DND-41 (cell line): ENCODE measurements at places on chromosomes 2 and 18.

DNA sequence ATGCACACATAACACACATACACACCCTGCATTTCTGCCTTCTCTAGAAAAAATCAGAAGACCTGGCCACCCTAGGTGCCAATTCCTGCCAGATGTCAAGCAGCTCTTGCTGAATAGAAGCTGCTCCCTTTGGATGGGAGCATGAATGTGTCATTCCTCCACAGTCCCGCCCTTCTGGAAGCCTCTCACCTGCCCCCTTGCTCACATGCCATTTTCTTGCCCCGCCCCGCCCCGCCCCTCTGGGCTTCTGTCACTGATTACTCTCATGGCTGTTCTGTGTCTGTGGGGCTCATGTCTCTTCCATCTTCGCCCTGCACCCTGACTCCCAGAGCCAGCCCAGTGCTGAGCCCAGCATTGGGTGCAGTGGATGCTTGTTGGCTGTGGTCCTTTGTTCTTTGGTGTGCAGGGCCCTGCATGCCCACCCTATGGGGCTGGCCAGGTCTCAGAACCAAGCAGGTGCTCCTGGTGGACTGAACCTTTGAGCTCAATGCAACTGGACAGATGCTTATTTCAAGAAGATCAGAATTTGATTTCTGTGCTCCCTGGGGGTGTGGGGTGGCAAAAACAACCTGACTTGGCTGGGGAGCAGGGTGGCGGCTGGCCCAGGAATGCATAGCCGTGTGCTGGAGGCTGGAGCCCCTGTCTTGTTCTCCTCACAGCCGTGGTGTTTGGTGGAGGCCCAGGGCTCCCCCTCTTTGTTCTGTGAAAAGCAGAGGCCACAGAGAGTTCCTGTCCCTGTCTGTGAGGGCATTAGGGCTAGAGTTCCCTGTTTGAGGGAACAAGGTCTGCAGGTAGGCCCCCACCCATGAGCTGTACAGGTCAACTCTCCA, 140.6 kb upstream of the GLI2 start:
- no peaks in the 10 kb centered on the region for H3K36me3 ChIP-seq
- no peak overlapping the region for H3K4me3 ChIP-seq
- no peaks in the 10 kb centered on the region for H3K27me3 ChIP-seq

GRCh38 chr2:176169711-176170110, 12.6 kb downstream of the HOXD3 start:
- H3K4me3 ChIP-seq, result no peak overlapping the region
- DNase-seq, result no peak
- H3K36me3 ChIP-seq, result no peaks in the 10 kb centered on the region
- peaks cover 12% of the 10 kb centered on the region for H3K27me3 ChIP-seq
- no peak overlapping the region for H3K27ac ChIP-seq

GRCh38 chr2:11683476-11683875, 13.5 kb upstream of the NTSR2 start:
- no peaks in the 10 kb centered on the region for H3K27me3 ChIP-seq
- no peak for DNase-seq
- no peak overlapping the region for H3K27ac ChIP-seq
- no peak overlapping the region for H3K4me3 ChIP-seq

GRCh38 chr2:68094111-68094510, 31.3 kb upstream of the C1D start:
- H3K27me3 ChIP-seq, result peaks cover 28% of the 10 kb centered on the region
- peaks cover 10% of the 10 kb centered on the region for H3K4me1 ChIP-seq
- no peak overlapping the region for H3K4me3 ChIP-seq
- H3K27ac ChIP-seq, result no peak overlapping the region
- H3K36me3 ChIP-seq, result no peaks in the 10 kb centered on the region

- H3K4me3 ChIP-seq, result no peak overlapping the region
Observed at GRCh38 chr2:102059151-102059550, 67.4 kb downstream of the IL1R2 start.

DNA sequence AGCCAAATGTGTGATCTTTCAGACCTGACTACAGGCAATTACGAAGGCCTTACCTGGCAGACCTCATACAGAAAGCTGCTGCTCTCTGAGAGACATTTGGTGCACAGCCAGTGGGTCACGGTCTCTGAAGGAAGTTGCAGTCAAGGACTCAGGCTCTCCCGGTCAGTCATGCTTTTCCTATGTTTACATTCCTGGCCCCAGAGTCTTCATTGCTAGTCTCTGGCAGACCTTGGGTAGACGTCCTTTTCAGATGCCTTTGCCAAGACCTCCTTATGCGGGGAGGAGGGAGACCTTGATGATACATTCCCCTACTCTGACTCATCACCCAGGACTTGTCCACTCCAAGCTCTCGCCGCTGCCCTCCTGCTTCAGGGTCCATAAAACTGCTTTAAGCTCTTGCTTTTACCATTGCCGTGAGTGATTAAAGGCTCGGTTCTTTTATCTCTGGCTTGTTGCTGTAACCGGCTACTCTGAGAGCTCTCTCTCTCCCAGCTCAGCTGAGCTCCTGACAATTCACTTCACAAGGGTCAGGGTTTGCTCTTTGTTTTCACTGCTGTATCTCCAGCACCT, 62.0 kb upstream of the SLC35F5 start:
- no peaks in the 10 kb centered on the region for H3K4me1 ChIP-seq
- no peaks in the 10 kb centered on the region for H3K36me3 ChIP-seq
- no peak for DNase-seq
- H3K4me3 ChIP-seq, result no peak overlapping the region
- no peaks in the 10 kb centered on the region for H3K27me3 ChIP-seq

DNA sequence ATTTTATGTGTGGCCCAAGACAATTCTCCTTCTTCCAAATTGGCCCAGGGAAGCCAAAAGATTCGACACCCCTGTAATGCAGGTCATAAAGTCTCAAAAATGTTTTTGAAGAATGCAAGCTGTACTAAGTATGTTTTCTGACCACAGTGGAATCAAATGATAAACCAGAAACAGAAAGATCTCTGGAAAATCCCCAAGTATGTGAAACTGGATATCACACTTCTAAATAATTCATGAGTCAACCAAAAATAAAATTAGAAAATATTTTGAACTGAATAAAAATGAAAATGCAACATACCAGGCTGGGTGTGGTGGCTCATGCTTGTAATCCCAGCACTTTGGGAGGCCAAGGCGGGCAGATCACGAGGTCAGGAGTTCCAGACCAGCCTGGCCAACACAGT, 34.1 kb upstream of the UBE2F start:
- H3K27ac ChIP-seq, result no peak overlapping the region
- no peaks in the 10 kb centered on the region for H3K4me1 ChIP-seq
- no peaks in the 10 kb centered on the region for H3K36me3 ChIP-seq
- H3K4me3 ChIP-seq, result no peak overlapping the region
- DNase-seq, result no peak
- no peaks in the 10 kb centered on the region for H3K27me3 ChIP-seq

DNA sequence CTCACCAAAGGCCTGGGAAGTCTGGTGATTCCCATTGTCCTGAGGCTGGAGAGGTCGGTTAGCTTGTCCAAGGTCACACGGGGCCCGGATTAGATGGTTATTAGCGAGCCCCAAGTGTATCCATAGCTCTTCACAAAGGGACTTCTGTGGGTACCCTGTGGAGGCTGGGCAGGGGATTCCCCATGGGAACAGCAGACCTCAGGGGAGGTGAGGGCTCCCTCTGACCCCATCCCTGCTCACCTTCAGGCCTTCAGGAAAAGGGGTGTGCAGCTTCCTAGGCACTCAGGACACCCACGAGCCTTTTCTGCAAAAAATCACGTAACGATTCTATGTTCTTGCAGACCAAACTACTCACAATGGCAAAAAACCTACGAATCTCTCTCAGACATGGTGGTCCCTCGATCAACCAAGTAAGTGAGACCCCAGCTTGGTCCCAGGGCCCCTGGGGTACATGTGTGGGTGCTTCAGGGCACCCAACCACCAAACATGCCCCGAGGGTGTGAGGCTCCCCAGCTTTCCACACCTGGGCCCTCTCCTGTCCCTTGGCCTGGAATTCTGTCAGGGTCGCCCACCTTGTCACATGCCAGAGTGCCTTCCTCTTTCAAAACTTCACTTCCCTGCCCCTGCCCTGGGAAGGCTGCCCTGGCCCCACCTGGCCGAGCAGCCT, 40.3 kb downstream of the PDIA6 start:
- H3K27me3 ChIP-seq, result no peaks in the 10 kb centered on the region
- no peaks in the 10 kb centered on the region for H3K4me1 ChIP-seq
- no peak for DNase-seq
- no peaks in the 10 kb centered on the region for H3K36me3 ChIP-seq

DNA sequence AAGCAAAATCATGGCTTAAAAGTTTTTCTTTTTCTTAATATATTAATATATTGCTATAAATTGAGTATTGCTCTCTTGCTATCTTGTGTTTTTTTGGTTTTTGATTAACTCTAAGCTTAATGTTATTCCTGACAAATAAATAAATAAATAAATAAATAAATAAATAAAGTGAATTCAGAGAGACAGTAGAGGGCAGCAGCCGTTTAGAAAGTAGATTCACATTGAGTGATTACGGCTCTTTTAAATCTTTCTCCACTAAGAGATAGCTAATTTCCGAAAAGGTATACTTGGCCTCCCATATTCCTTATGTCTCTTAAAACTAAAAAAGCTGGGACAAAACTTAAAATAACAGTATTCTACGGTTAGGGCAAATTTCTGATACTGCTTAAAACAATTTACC, 34.3 kb downstream of the MSH2 start:
- H3K36me3 ChIP-seq, result peaks cover 67% of the 10 kb centered on the region
- H3K4me3 ChIP-seq, result no peak overlapping the region

DNA sequence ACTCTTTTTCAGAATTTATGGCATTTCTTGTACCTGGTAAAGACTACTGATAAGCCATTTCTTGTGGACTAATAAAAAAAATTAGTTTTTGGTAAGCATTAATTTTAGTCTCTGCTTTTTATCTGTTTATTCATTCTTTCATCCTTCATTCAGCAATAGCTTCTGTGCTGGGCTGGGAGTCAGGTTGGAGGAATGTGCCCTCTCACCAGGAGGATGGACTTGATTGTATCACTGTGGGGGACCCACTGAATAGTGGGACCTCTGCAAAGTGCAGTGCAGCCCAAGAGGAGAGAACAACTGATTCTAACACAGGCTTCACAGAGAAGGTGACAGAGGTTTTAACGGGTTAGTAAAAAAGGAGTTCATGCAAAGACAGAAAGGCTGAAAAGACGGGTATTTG, 39.1 kb downstream of the CDC42EP3 start:
- H3K4me1 ChIP-seq, result no peaks in the 10 kb centered on the region
- H3K27me3 ChIP-seq, result no peaks in the 10 kb centered on the region
- H3K4me3 ChIP-seq, result no peak overlapping the region

GRCh38 chr2:98314251-98314650, 32.0 kb upstream of the CNGA3 start:
- no peaks in the 10 kb centered on the region for H3K4me1 ChIP-seq
- no peak overlapping the region for H3K27ac ChIP-seq
- no peak for DNase-seq
- no peak overlapping the region for H3K4me3 ChIP-seq

DNA sequence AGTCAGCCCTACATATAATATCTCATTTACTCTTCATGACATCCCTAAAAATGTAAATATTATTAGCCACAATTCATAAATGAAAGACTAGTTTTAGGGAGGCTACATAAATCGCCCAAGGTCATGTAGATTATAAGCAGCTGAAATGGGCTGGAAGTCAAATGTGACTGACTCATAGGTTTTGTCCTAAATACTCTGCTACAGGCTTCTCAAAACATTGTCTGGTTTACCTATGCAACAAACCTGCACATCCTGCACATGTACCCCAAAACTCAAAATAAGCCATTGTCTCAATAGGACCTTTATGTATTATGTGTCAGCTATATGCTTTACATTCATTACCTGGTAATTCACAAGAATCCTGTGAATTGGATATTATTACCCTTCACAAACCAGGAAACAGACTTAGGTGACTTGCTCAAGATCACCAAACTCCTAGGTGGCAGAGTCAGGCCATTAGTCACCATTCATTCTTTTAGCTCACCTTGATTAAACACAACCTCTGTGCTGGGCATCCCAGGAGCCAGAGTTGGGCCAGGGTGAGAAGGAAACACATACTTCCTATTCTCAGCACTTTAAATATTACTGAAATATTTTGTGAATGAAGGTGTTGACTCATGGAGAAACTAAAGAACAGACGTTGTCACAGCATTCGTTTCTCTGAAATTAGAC, 69.4 kb upstream of the CPO start:
- no peak overlapping the region for H3K4me3 ChIP-seq
- no peaks in the 10 kb centered on the region for H3K27me3 ChIP-seq
- H3K4me1 ChIP-seq, result no peaks in the 10 kb centered on the region

GRCh38 chr18:34741401-34741800, 31.3 kb downstream of the DTNA start:
- no peak for DNase-seq
- no peaks in the 10 kb centered on the region for H3K36me3 ChIP-seq
- H3K27ac ChIP-seq, result no peak overlapping the region
- H3K27me3 ChIP-seq, result peaks cover 2% of the 10 kb centered on the region
- no peaks in the 10 kb centered on the region for H3K4me1 ChIP-seq

DNA sequence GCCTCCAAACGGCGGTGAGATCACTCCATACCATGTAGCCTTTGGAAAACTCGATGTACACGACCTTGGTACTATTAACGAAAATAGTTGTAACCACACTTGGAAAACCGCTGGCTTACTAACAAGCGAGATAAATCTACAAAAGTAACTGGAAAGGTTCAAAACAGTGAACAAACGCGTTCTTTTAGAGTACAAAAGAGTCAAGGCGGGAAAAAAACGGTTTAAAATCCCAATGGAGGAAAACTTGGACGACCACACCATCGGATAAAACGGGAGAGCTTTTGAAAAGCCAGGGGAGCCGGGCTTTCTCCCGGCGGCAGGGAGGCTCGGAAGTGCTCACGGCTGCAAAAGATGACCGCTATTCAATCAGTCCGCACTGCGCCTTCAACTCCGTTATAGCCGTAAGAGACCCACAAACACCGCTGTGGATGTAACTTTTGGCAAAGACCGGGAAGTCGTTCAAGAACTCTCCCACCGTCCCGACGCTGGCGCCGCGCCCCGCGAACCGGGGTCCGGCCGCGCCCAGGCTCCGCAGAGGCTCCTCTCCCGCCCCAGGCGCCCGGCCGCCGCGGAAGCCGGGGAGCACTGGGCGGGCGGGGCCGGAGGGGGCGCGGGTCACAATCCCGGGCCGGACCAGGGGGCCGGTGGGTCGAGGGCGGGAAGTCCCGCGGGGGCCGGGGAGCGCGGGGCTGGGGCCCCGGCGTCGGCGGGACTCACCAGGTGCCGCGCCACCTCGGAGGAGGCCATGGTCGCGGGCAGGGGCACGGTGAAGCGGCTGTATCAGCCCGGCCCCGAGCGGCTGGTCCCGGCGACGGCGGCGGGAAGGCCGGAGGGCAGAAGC, 465 bp downstream of the SEPTIN10 start:
- H3K27me3 ChIP-seq, result peaks cover 3% of the 10 kb centered on the region
- no peaks in the 10 kb centered on the region for H3K4me1 ChIP-seq
- no peak overlapping the region for H3K4me3 ChIP-seq
- no peak overlapping the region for H3K27ac ChIP-seq

DNA sequence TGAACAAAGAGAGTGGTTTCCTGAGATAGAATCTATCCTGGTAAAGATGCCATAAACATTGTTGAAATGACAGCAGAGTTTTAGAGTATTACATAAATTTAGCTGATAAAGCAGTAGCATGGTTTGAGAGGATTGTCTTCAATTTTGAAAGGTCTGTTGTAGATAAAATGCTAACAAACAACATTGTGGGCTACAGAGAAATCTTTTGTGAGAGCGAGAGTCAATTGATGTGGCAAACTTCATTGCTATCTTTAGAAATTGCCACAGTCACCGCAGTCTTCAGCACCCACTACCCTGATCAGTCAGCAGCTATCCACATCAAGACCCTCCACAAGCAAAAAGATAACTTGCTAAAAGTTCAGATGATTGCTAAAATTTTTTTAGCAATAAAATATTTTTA, 17.5 kb downstream of the VRK2 start:
- H3K27ac ChIP-seq, result no peak overlapping the region
- DNase-seq, result no peak
- H3K4me1 ChIP-seq, result no peaks in the 10 kb centered on the region
- H3K4me3 ChIP-seq, result no peak overlapping the region
- H3K27me3 ChIP-seq, result no peaks in the 10 kb centered on the region
